ENCODE measurements at places on chromosomes 2 and 18. TPM values are rescaled to one million over a fixed set of nuclear protein-coding genes. Genes with fewer than 3 reads are reported as not detected.

Gene TNS1
- total RNA-seq: 1.2 TPM

DNA sequence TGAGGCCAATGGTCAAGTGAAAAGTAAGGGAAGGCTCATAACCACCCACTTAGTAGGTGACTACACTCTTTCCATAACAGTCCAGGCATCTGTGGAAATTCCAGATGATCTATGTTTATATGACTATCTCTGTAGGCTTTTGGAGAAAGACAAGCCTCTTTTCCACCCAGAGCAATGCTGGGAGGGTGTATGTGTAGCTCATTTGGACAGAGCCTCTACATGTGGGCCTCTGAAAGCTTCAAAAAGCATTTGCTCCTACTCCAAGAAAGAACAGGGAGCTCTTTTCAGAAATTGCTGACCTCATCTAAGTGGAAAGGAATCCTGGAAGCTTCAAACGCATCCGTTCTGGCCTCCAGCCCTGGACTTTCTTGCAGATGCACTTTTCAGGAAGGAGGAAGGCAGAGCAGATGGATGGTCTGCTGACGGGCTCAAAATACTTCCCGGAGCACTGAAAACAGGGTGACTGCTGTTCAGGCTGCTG is 308.7 kb downstream of the LRATD1 start:
- no peak overlapping the region for H3K4me3 ChIP-seq
- H3K27me3 ChIP-seq: no peaks in the 10 kb centered on the region
- H3K27ac ChIP-seq: no peak overlapping the region
- DNase-seq: no peak
- H3K4me1 ChIP-seq: no peaks in the 10 kb centered on the region

Gene COL3A1
- not detected for total RNA-seq

GRCh38 chr2:73984203-73984921 is at the start of gene TET3:
Gene TET3, plus strand, starts transcription at chr2:73984910. Its CDS starts 1,494 bp downstream, at chr2:73986404.
- H3K27ac ChIP-seq: peak within 1 kb of the TSS; percentile 75
- peak within 1 kb of the TSS; percentile 73 for H3K4me3 ChIP-seq
- no peaks in the 10 kb centered on the region for H3K36me3 ChIP-seq
- H3K27me3 ChIP-seq: no peaks in the 10 kb centered on the region

Gene RAB27B
- total RNA-seq: 2.2 TPM

Gene PROM2
- total RNA-seq: 1.1 TPM

Gene IL36RN
- not detected for total RNA-seq

Gene AGAP1
- 2.4 TPM for total RNA-seq

GRCh38 chr18:45387229-45387628 is 228.0 kb upstream of the SLC14A2 start:
- no peak overlapping the region for H3K27ac ChIP-seq
- H3K4me1 ChIP-seq: no peaks in the 10 kb centered on the region
- DNase-seq: no peak
- H3K27me3 ChIP-seq: no peaks in the 10 kb centered on the region
- H3K36me3 ChIP-seq: no peaks in the 10 kb centered on the region

Gene DSG1
- total RNA-seq: not detected

- no peak overlapping the region for H3K27ac ChIP-seq
- no peaks in the 10 kb centered on the region for H3K36me3 ChIP-seq
- peak; percentile 1 for DNase-seq
- H3K27me3 ChIP-seq: no peaks in the 10 kb centered on the region
- H3K4me3 ChIP-seq: no peak overlapping the region
Observed at GRCh38 chr2:212958757-212959295, 192.6 kb downstream of the IKZF2 start.

DNA sequence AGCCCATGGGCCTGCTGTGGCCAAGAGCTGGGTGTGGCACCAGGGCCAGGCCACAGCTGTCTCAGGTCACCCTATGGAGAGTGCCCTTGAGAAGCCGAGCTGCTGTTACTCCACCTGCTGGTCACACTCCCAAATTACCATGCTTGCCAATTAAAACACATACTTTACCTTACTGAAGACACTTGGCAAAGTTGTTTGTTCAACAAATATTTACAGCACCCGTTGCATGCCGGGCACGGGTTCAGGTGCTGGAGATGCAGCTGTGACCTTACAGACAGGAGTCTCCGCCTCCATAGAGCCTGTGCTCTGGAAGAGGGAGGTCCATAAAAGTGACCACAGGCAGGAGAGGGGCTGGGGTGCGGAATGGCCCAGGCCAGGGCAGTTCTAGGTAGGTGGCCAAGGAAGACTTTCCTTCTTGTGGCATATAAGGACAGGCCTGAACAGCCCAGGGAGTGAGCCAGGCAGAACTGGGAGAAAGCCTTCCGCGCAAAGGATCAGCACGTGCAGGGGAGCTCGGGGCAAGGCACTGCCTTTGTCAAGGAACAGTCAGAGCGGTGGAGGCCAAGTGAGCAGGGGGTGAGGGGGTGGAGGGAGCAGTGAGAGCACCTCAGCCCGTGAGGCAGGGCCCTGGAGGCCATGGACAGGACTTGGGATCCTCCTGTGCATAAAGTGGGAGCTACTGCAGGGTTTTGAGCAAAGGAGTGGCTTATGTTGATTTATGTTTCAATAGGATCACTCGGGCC is 23.6 kb upstream of the RBM44 start:
- no peak overlapping the region for H3K4me3 ChIP-seq
- H3K27me3 ChIP-seq: no peaks in the 10 kb centered on the region
- H3K4me1 ChIP-seq: no peaks in the 10 kb centered on the region
- peaks cover 33% of the 10 kb centered on the region for H3K36me3 ChIP-seq

DNA sequence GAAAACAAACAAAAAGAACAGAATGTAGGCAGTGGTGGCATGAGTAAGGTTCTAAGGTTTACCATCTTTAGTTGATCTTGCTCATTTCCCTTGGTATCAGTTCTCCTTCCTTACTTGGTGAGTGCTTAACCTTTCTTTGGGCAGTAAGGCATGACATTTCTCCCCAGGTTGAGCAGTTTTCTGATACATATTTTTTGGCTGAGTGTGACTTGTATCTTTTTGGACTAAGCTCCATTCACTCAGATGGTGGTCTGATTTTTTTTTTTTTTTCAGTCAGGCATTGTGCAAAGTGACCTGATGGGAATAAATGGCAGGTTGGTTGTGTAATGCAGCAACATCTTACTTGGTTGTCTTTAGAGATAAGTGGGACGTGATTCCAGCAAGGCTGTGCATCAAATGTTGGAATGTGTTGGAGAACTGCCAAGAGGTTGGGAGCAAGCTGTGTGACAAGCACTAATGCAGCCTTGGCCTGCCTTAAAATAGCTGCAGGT is 15.1 kb downstream of the SPTBN1 start:
- H3K4me1 ChIP-seq: no peaks in the 10 kb centered on the region
- no peak overlapping the region for H3K4me3 ChIP-seq
- no peak overlapping the region for H3K27ac ChIP-seq
- no peaks in the 10 kb centered on the region for H3K36me3 ChIP-seq

Gene SAP130
- total RNA-seq: 30.2 TPM

Gene SELENOI
- 20.0 TPM for total RNA-seq

GRCh38 chr2:31271851-31272267 is 37.9 kb downstream of the EHD3 start:
- no peak for DNase-seq
- H3K4me1 ChIP-seq: no peaks in the 10 kb centered on the region
- H3K36me3 ChIP-seq: no peaks in the 10 kb centered on the region
- H3K4me3 ChIP-seq: no peak overlapping the region
- no peaks in the 10 kb centered on the region for H3K27me3 ChIP-seq

GRCh38 chr18:35588995-35589394 is 7.5 kb downstream of the GALNT1 start:
- H3K4me3 ChIP-seq: no peak overlapping the region
- no peak overlapping the region for H3K27ac ChIP-seq
- H3K4me1 ChIP-seq: no peaks in the 10 kb centered on the region
- no peaks in the 10 kb centered on the region for H3K36me3 ChIP-seq
- DNase-seq: peak; percentile 25
- no peaks in the 10 kb centered on the region for H3K27me3 ChIP-seq

DNA sequence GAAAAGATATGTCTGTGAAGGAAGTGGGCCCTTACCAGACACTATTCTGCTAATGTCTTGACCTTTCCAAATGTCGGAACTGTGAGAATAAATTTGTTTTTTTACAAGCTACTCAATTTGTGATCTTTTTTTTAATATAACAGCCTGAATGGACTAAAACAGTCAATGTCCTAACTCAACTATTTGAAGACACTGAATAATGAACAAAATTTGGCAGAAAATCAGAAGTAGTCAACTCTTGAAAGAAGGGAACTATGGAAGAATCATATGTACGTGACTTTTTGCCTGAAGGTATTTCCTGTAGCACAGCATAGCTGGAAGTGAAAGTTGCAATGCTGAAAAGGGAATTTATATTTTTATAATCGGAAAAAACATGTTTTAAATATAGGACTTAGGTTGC is 351.8 kb upstream of the TFPI start:
- no peak overlapping the region for H3K4me3 ChIP-seq
- no peaks in the 10 kb centered on the region for H3K36me3 ChIP-seq
- H3K27me3 ChIP-seq: no peaks in the 10 kb centered on the region
- DNase-seq: no peak
- no peaks in the 10 kb centered on the region for H3K4me1 ChIP-seq
- H3K27ac ChIP-seq: no peak overlapping the region

- H3K4me1 ChIP-seq: peaks cover 8% of the 10 kb centered on the region
- H3K27me3 ChIP-seq: no peaks in the 10 kb centered on the region
- H3K27ac ChIP-seq: no peak overlapping the region
- no peak for DNase-seq
Observed at GRCh38 chr2:39368846-39369245, 68.2 kb downstream of the MAP4K3 start.

DNA sequence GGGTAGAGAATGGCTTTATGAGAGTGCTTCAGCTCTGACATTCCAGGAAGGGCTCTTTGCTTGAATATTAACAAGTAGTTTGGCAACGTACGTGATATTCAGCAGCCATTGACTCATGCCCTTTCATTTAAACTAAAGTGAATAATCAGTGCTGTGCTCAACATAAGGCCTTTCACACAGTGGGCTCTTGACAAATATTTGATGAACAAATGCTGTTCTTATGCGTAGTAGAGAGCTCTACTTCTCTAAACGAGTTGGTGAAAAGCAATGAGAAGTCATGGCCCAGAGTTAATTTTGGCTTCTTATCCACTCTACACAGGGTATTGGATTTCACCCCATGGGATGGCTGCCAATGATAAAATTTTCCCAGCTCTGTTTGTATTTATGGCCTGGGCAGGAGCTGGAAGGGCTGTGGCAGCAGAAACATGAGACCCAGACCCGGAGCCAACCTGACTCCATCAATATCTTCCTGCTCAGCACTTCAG is 338.9 kb downstream of the CCDC85A start:
- H3K27ac ChIP-seq: no peak overlapping the region
- no peak for DNase-seq
- H3K4me1 ChIP-seq: no peaks in the 10 kb centered on the region
- no peaks in the 10 kb centered on the region for H3K36me3 ChIP-seq
- no peaks in the 10 kb centered on the region for H3K27me3 ChIP-seq
- H3K4me3 ChIP-seq: no peak overlapping the region

DNA sequence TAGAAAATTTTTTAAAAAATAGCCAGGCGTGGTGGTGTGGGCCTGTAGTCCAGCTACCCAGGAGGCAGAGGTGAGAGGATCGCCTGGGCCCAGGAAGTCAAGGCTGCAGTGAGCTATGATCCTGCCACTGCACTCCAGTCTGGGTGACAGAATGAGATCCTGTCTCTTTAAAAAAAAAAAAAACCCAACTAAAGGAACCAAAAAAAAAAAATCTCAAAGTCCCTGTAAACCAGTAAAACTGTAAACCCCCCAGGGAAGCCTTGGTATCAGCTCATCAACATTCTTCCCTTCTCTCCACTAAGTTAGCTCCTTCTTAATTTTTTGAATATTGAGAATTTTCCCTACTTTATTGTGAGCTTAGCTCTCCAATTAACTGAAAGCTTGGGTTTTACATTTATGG is 8.4 kb upstream of the MCFD2 start:
- no peak overlapping the region for H3K4me3 ChIP-seq
- DNase-seq: no peak
- H3K36me3 ChIP-seq: no peaks in the 10 kb centered on the region

DNA sequence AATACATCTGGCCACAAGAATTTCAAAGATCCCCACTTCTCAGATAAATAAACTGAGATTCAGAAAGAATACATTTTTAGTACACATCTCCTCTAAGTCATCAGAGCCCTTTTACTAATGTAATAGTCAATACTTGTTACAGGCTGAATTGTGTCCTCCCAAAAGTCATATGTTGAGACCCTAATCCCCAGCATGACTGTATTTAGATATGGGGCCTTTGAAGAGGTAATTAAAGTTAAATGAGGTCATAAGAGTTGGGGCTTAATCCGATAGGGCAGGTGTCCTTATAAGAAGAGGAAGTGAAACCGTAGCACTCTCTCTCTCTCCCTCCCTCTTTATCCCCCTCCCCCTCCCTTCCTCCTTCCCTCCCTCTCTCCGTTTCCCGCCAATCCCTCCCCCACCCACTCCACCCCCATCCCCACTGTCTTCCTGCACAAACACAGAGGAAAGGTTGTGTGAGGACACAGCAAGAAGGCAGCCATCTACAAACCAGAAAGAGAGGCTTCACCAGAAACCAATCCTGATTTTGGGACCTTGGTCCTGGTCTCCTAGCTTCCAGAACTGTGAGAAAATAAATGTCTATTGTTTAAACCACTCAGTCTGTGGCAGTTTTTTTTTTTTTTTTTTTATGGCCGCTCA is 66.6 kb upstream of the ZNF397 start:
- peaks cover 7% of the 10 kb centered on the region for H3K4me1 ChIP-seq
- no peaks in the 10 kb centered on the region for H3K36me3 ChIP-seq
- no peaks in the 10 kb centered on the region for H3K27me3 ChIP-seq
- no peak for DNase-seq

DNA sequence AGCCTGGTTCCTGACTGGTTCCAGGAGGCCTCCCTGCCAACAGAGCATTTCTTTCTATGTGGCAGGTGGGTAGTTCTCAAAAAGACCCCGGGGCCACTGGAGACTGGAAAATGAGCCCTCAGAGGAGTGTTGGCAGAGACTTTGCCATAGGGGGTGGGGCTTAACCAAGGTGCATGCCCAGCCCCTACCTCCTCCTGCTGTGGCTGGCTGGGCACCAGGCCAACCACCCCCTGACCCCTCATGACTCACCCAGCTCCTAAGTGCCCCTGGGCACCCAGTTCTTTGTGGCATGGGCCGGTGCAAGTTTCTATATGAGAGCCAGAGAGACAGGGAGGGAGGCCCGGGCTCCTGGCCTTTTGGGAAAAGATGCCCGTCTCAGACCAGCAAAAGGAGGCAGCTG is 98.2 kb upstream of the SMAD2 start:
- no peak overlapping the region for H3K27ac ChIP-seq
- no peak for DNase-seq
- H3K36me3 ChIP-seq: no peaks in the 10 kb centered on the region
- no peak overlapping the region for H3K4me3 ChIP-seq
- H3K27me3 ChIP-seq: no peaks in the 10 kb centered on the region
- no peaks in the 10 kb centered on the region for H3K4me1 ChIP-seq

GRCh38 chr2:9188823-9189222 is 17.8 kb upstream of the ASAP2 start:
- no peaks in the 10 kb centered on the region for H3K4me1 ChIP-seq
- H3K36me3 ChIP-seq: no peaks in the 10 kb centered on the region
- H3K4me3 ChIP-seq: no peak overlapping the region
- no peak overlapping the region for H3K27ac ChIP-seq

- no peak overlapping the region for H3K27ac ChIP-seq
- H3K36me3 ChIP-seq: no peaks in the 10 kb centered on the region
- H3K27me3 ChIP-seq: no peaks in the 10 kb centered on the region
- peaks cover 8% of the 10 kb centered on the region for H3K4me1 ChIP-seq
- H3K4me3 ChIP-seq: no peak overlapping the region
- DNase-seq: no peak
Observed at GRCh38 chr2:111662039-111662770, 221.8 kb downstream of the ANAPC1 start.

- H3K27ac ChIP-seq: no peak overlapping the region
- DNase-seq: no peak
- no peaks in the 10 kb centered on the region for H3K27me3 ChIP-seq
- no peaks in the 10 kb centered on the region for H3K36me3 ChIP-seq
- H3K4me3 ChIP-seq: no peak overlapping the region
- H3K4me1 ChIP-seq: no peaks in the 10 kb centered on the region
Observed at GRCh38 chr18:26506012-26506411, 42.3 kb downstream of the KCTD1 start.

- H3K36me3 ChIP-seq: peaks cover 12% of the 10 kb centered on the region
- no peaks in the 10 kb centered on the region for H3K27me3 ChIP-seq
Observed at GRCh38 chr2:231709636-231709980, 1.3 kb downstream of the PTMA start.
